ENCODE measurements at places on chromosomes 4 and X. TPM values are rescaled to one million over a fixed set of nuclear protein-coding genes. Genes with fewer than 3 reads are reported as not detected.

DNA sequence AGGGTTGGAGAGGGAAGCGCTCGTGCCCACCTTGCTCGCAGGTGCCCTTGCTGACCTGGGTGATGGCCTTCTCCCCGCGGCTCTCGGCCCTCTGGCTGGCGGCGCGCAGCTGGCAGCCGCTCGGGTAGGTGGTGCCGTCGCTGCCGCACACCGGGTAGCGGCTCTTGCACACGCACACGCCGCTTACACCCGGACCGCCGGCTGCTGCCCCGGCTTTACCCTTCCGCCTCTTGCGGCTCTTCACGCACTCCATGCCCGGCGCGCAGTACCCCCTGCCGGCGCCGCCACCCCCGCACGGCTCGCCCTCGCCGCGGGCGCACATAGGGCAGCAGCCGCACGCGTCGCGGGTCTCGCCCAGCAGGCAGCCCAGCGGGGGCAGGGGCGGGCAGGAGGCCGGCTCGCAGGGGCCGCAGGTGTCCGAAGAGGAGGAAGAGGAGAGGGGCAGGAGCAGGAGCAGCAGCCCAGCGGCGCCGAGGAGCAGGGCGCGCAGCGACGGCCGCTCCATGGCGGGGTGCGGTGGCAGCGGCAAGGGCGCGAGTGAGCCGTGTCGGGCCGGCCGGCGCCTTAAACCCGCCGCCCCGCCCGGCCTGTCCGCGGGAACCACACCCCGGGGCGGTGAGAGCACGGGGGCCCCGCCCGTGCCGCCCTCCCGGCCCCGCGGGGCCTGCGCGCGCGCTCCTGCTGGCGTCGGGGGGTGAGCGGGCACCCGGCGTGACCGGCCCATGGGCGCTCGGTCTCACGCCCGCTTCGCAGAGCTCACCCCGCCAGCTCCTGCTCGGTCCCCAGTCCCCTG is at the start of gene IGFBP7:
Gene IGFBP7, minus strand, starts transcription at position 539 of the 793 bp plus-strand sequence. Its CDS starts 34 bp downstream, at position 505.
- DNase-seq, result no peak

- DNase-seq, result no peak
These were observed 72.9 kb downstream of the SHOX start for GRCh38 chrX:703466-703865.

DNA sequence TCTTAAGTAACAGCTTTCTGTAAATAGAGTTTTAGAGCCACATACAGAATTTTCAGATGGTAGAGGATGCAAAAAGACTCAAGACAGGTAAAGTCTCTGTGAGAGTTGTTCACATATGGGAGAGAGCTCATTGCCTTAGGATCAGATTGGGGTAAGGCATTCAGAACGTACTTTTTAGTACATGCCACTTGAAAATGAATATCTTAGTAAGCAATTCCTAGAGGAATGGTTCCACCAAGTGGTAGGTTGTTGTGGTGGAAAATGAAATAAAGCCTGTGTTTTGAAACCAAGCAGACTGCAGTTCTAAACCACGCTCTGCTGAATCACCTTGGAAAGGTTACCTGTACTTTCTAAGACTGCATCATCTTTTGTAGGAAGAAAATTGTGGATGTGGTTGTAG is 547.0 kb upstream of the LCORL start:
- no peak for DNase-seq

Gene CXCL10
- total RNA-seq, result 0.17 TPM

- no peak for DNase-seq
These were observed 523.5 kb downstream of the CFAP47 start for GRCh38 chrX:36443007-36443406.

Gene CDX4
- total RNA-seq, result not detected

Gene RAP2C
- total RNA-seq, result 49.8 TPM

Gene NMU
- not detected for total RNA-seq

Gene SPANXN1
- not detected for total RNA-seq

DNA sequence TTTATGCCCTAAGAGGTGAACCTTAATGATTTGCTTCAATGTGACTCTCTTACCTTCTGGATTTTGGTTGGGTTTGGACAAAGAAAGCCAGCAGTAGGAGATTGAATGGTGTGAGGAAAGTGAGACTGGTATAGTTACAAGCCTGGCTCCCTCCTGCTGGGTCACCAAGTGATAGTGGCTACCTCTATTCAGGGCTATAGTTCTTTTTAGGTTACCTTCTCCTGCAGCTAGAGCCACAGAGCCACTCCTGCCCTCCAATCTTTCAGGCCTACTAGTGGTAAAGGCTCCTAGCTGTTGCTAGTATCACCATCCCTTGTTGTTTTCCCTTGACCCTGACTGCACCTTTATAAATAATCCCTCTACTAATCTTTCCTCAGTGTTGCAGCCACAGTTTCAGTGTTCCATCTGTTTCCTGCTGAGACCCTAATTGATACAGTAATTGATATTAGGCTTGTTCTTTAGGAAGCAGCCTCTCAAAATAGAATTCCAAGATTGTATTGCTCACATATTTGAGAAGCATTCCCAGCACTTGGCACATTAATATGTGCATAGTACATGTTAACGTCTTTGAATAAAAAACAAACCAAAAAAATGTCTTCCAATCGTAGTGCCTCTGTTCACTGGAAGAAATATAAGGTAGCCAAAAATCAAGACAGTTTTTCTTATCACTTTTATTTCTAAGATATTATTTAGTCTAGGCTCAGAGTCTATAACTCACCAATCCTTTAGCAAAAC is 82.3 kb downstream of the SRPX start:
- no peak for DNase-seq

Gene EGFL6
- not detected for total RNA-seq

- no peak for DNase-seq
These were observed 30.4 kb downstream of the TXK start for GRCh38 chr4:48103483-48104139.

Gene OTUD4
- 47.3 TPM for total RNA-seq

DNA sequence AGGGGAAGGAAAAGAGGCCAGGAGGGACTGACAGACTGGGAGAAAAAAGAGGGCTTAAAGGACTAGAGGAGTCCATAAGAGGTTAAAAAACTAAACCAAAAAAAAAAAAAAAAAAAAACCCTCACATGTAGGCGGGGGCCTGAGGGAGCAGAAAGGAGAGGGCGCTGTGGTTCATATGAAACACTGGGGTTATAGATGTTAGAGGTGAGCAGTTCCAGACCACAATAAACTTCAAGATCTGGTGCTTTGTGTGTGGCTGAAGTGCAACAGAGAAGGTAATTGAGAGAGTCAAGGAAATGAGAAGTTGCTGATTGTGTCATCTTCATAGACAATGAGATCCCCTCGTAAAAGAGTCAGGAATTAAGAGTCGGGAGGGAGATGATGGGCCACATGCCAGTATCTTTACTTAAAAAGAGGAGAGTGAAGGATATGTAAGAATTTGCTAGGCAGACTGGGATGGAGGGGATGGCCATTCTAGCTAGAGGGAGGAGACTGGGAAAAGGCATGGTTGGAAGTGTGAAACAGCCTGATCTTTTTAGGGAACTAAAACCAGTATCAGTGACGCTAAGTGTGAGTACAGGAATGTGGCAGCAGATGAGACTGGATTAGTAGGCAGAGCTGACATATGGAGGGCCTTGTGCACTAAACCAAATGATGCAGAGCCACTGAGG is 18.4 kb upstream of the OGT start:
- no peak for DNase-seq

DNA sequence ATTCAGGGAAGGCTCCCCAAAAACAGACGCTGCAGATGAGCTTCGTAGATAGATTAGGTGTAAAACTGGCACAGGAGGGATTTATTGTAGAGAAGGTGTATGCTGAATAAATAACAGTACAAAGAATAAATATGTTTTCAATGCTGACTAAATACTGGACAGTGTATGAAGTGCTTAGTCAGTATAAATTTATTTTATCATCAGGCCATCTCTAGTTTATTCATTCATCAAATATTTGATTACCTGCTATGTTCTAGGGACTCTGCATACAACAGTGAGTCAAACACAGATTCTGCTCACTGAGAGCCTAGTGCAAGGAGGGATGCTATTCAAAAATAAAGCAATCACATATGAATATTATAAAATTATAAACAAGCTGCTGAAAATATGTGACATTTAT is 63.6 kb upstream of the TSPAN5 start:
- DNase-seq, result no peak

Gene CFP
- 0.91 TPM for total RNA-seq

Gene HSFX4
- not detected for total RNA-seq

Gene FAM184B
- total RNA-seq, result 0.05 TPM

DNA sequence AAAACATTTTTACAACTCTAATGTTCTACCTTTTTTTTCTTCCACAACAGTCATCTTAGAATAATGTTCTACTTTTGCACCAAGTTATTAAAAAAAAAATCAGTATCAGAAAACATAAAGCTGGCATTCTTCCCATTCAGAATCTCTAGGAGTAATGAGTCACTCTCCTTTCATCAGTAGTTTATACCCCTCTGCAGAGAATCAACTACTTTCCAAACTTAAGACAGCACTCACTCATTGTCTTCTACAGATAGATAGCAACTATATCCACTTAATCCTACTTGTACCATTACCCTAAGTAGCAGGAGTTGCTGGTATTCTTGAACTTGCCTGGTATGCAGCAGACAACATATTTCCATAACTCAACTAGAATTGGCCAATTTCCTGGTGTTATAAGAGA is 3.2 kb downstream of the TIGD4 start:
- DNase-seq, result no peak

Gene SPANXN4
- not detected for total RNA-seq

Gene PFKFB1
- 0.71 TPM for total RNA-seq

- DNase-seq, result no peak
These were observed 165.0 kb downstream of the ARHGAP24 start for GRCh38 chr4:85639946-85640345.

DNA sequence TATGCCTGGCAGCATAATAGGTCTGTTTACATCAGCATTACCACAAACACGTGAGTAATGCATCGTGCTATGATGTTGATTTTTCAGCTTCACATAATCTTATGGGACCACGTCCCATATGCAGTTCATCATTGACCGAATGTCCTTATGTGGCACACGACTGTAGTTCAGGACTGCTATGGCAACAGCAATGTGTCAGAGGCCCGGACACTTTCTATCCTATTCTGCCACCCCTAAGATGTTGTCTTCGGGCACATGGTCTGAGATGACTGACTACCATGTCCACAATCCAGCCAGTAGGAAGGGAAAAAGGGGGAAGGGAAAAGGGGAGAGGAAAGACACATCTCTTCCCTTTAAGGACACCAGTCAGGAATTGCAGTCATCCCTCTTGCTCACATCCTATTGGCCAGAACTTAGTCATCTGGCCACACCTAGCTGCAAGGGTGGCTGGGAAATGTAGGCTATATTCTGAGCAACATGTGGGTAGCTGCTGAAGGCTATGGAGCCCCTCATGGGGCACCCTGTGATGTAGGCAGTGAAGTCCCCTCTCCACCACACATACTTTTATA is 196.0 kb upstream of the RBPJ start:
- no peak for DNase-seq

Gene CNKSR2
- 15.7 TPM for total RNA-seq

Gene CXCL5
- not detected for total RNA-seq

Gene MAOA
- total RNA-seq, result not detected

Gene OCIAD1
- 100 TPM for total RNA-seq

GRCh38 chrX:9456250-9457074 is 8.4 kb upstream of the TBL1X start:
- DNase-seq, result no peak

GRCh38 chrX:139026811-139027210 is 315.3 kb upstream of the FGF13 start:
- DNase-seq, result no peak

DNA sequence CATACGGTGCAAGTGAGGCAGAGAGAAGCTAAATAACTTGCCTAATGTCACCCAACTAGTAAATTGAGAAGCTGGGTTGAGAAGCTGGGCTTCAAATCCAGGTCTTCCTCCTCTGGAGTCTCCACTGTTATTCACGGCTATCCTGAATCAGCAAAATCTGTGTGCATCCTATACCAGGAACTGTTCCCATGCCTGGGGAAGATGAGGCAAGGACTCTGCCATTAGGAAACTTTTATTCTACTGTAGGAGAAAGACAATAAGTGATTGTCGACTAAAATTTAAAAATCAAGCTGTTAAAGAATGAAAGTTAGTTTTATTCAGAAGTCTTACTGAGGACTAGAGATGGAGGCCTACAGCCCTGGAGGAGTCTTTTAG is 872 bp upstream of the TEC start:
- DNase-seq, result no peak

DNA sequence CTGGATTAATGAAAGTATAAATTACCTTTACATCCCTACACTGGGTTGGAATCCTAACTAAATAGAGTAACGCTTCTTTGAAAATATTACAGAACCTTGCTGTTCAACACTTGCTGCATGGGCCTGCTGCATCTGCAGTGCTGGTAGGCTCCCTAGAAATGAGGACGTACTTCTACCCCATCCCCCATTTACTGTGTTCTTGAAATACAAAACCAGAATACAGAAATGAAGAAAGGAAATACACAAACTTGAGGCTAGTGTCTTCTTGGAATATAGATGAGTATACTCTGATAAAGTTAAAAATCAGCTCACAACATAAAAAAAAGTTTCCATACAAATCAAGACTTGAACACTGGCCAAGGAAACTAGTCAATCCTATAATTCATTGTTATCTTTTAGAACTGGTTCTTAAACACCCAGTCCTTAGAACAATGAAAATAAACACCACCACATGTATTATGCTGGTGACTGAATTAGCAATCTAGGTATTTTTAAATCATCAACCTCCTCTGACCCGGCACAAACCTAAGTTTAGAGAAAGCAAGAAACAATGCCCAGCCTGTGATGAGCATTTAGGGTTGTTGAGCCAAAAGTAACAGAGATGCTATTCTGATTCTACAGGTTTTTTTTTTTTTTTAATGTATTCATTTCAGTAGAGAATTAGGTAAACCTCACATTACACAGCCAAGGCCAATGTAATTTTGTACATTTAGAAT is 49.7 kb downstream of the ATP8A1 start:
- no peak for DNase-seq

- DNase-seq, result no peak
These were observed 2368.5 kb downstream of the PCDH7 start for GRCh38 chr4:33088713-33089112.

GRCh38 chr4:166341992-166342391 is 469.0 kb downstream of the TLL1 start:
- no peak for DNase-seq

DNA sequence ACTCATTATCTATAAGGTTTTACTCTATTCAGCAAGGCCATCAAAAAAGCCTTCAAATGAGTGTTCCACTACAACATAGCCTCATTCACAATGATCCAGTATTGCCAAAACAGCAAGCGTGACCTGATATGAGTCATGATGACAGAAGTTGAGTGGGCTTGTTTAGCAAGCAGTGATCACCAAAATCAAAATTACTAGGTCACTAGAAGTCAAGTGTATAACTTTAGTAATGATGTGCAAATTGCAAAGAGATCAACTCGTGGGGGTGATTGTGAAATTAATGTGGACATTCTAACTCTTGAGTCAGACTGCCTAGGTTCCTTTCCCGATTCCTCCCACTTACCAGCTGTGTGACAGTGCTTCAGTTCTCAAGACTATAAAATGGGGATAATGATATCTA is 124.5 kb downstream of the CHM start:
- DNase-seq, result no peak

DNA sequence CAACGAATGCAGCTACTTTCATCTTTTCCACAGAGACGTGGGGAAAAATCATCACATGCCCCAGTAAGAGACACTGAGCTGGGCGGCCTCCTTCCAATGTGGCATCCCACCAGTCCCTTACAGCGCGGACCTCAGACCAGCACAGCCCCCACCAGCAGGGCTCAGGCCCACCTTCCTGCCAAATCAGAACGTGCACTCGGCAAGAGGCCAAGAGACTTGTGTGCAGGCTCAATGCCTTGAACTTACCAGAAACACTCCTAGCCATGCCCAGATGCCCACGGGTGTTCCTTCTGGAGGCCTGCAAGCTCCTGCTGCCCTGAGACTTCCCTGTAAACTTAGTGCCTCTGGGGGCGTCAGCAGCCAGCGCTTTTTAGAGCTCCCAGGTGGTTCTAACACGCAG is 31.2 kb downstream of the WDR1 start:
- no peak for DNase-seq
